ENCODE measurements at places on chromosomes 11 and 22.

DNA sequence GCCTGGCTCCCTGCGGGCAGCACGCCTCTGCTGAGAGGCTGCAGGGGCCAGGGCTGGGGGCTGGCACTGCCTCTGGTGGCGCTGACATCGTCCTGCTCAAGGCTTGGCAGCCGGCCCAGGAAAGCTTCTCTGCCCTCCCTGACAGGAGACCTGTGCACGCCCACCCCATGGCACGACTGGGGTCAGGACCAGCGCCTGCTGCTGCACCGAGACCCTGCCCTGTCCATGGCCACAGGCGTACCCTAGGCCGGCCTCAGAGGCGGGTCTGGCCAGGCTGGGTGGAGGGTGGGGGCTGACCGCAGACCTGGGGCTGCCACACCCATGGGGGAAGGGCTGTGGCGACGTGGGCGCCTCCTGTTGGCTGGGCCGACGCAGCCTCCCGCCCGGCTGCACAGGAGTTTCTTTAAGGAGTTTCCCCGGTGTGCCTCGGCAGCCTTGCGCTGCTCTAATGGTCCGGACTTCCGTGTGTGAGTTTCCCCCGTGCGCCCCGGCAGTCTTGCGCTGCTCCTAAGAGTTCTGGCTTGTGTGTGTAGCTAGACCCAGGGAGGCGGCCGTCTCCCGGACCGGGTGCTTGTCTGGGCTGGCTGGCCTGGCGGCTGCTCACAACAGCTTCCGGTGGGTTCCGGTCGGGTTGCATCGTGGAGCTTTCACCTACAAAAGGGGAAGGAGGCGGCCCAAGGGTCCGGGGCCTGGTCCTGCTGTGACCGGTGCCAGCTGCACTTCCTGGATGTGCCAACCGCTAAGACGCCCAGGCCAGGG is 4.6 kb downstream of the TRABD start:
- DNase-seq = peak; percentile 79

DNA sequence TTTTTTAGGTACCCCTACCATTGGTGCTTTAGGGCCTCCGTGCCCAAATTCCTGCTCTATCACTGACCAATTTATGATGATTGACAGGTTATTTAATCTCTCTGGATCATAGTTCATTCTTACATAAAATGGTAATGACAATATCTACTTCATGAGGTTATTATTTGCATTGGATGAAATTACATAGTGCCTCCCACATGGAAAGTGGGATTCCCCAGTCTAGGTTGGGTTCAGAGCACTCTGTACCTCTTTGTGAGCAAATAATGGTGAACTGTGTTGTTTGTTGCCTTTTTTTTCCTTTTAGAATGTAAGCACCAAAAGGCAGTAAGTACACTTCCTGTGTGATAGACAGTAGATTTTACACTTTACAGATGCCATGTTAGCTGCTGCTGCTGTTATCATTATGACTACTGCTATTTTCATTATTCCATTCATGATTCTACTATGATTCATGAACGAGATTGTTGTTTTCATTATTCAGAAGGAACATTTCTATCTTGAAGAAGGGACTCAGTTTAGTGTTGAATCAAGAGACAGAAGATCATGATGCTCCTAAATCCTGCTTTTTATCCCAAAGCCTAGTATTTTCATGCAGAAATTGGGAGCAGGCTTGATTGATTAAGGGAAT is 100.8 kb downstream of the ALX4 start:
- no peak for DNase-seq

GRCh38 chr11:442611-443081 is 835 bp upstream of the ANO9 start:
- DNase-seq = no peak

DNA sequence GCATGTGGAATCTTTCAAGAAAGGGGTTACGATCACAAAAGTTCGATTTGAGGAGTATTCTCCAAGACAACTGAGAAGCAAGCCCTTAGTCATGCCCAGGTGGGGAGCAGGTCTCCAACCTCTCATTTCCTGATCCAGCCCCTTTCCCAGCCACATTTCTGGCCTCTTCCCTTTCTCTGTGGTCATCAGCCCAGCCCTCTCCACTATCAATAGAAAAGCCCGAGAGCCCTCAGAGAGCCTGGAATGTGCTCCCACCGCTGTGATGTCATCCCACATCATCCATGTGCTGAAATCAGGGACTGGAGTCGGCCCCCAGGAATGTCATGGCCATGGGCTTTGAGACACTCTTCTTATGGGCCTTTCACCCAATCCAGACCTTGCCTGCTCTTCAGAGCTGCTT is 62.6 kb downstream of the KCNJ1 start:
- no peak for DNase-seq
